ENCODE measurements at places on chromosomes 16 and 17.

DNA sequence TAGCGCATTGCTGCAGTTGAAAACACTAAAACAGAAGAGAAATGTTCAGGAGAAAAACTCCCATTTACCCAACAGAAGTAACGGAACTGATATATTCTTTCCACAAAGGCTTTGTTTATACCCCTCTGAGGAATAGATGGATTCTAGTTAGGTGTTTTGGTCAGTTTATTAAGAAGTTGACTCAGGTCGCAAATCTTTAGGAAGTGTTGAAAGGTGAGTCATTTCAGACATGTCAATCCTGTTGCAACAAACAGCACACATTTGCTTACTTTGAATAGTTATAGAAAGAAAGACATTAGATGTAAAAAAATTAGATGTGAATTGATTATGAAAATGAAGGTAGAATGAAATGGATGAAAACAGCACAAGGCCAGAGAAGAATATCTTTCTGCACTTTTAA is 941.0 kb downstream of the KCNJ2 start:
- no peak for DNase-seq

DNA sequence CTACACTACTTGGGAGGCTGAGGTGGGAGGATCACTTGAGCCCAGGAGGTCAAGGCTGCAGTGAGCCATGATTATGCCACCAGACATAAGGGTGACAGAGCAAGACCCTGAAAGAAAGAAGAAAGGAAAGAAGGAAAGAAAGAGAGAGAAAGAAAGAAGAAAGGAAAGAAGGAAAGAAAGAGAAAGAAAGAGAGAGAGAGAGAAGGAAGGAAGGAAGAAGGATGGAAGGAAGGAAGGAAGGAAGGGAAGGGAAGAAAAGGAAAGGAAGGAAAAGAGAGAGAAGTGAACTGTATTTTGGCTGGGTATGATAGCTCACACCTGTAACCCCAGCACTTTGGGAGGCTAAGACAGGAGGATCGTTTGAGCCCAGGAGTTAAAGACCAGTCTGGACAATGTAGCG is 24.3 kb upstream of the PYY start:
- DNase-seq, result no peak

DNA sequence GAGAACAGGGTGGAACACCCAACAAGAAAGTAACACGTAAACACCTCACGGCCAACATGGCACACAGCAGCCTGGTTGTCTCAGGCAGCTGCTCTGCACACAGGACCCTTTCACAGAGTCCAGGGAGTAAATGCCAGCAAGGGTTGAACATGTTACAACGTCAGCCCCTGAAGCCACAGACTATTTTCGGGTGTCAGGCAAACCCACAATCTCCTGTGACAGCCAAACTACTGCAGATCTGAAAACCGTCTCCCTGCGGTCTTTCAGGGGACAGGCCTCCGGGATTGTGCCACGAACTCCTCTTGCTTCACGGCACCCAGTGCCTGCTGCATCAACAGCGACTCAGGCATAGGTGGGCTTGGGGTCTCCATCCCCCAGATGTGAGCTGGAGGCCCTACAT is 127.7 kb downstream of the XYLT1 start:
- DNase-seq, result peak; percentile 56

DNA sequence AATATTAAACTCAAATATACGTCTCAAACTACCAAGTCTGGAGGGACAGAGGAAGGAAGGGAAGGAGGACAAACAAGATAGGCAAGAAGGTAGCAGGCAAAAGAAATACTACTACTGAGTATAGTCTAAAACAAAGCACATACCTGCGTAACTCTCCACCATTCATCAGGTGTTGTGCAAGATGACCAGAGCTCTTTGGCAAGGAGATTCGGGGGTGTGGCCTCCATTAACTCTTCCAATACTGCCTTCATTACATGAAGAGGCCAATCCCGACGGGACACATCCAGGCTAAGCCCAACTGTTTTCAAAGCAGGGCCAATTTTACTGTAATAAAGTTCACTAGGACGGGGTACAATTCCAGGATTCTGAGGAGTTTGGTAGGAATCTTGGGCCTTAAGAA is 38.2 kb upstream of the ARL6IP1 start:
- no peak for DNase-seq

DNA sequence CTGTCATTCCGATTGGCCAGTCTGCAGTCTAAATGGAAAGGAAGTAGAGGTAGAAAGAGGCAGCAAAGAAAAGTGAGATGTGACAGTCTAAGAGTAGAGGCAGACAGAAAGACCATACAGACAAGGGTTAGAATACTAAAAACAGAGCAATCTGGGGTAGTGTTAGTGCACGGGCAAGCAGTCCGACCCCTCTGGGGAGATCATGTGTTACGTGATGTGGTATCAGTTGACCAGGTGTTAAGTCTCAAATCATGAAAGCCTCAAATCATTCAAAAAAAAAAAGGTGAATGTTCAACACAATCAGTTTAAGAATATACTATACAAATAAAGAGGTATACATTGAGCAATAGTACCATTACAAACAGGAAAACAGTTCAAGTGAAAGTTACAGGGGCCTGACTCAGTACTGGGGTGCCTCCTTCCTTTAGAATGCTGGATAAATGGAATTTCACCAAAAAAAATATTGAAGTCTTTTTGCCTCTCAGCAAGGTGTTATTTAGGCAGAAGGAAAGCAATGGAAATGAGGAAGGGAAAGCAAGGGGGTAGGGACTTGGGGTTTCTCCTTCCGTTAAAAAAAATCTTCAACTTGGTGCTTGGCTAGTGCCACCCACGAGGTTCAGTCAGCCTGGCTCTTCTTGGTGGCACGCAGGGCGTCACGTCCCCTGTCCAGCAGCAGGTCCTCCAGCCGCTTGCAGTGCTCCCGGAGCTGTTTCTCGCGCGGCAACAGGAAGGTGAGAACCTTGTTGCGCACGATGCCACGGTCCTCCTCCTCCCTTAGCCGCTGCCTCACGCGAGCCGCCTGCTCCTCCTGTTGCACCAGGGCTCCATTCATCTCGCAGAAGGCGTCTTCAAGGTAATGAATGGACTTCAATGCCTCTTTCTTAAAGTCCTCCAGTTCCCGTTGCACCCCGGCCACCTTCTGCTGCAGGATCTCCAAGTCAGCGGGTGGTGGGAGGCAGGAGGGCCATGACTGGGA is 616 bp downstream of the CCDC182 start:
- no peak for DNase-seq

GRCh38 chr16:80158766-80159165 is 382.0 kb upstream of the DYNLRB2 start:
- no peak for DNase-seq

- peak; percentile 58 for DNase-seq
Measured at GRCh38 chr17:17495536-17496188, 533 bp downstream of the RASD1 start.

- peak; percentile 45 for DNase-seq
Measured at GRCh38 chr17:78903101-78903779, at the start of gene CEP295NL. CEP295NL (minus strand) TSS chr17:78903201; CDS start chr17:78901828, 1,373 bp downstream.

- DNase-seq, result no peak
Measured at GRCh38 chr17:17703140-17703919, 22.1 kb downstream of the RAI1 start.

GRCh38 chr17:10295728-10296343 is 77.0 kb downstream of the MYH13 start:
- peak; percentile 63 for DNase-seq

DNA sequence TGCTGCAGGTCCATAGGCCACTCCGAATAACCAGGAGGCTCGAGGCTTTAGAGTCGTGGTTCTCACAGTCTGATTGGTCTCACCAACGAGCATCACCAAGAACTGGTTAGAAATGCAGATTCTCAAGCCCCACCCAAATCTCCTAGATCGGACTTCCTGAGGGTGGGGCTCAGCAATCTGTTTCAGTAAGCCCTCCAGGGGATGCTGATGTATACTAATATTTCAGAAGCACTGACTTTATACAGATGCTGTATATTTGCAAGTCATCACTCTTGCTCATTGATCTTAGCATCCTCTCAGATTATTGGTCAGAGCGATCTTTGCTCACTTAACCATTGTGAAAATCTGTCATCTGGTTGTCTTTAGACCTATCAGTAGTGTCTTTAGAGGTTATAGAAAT is 4.4 kb upstream of the VAC14 start:
- no peak for DNase-seq

DNA sequence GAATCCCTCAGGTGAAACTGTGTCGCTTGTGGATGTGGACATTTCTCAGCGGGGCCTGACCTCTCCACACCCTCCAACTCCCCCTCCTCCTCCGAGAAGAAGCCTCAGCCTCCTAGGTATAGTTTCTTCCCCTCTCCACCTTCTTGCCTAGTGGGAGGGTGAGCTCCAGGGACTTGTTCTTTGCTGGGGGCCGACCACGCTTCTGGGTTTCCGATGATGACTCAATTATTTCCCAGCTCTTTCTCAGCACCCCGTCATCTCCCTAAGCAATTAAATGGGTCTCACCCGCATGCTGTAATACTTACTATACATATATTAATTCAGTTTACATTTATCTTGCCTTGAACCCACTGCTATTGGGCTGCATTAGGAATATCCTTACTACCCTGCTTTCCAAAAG is 13.1 kb downstream of the SOCS7 start:
- DNase-seq, result no peak

DNA sequence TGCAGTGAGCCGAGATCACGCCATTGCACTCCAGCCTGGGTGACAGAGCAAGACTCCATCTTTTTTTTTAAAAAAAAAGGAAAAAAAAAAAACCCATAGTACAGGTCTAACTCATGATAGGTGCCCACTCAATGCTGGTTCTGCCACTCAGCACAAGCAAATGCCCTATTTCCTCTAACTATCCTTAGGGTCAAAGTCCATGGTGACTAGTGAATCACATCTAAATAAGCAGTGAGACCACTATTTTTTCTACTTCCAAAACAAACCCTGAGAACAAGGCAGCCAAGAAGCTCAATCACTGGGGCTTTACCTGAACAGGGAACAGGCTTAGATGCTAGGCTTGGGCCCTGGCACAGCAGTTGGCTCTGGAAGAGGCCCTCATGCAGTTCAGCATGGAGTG is 3.4 kb downstream of the BLTP2 start:
- no peak for DNase-seq

- no peak for DNase-seq
Measured at GRCh38 chr17:73123606-73124320, 31.3 kb upstream of the SLC39A11 start.

DNA sequence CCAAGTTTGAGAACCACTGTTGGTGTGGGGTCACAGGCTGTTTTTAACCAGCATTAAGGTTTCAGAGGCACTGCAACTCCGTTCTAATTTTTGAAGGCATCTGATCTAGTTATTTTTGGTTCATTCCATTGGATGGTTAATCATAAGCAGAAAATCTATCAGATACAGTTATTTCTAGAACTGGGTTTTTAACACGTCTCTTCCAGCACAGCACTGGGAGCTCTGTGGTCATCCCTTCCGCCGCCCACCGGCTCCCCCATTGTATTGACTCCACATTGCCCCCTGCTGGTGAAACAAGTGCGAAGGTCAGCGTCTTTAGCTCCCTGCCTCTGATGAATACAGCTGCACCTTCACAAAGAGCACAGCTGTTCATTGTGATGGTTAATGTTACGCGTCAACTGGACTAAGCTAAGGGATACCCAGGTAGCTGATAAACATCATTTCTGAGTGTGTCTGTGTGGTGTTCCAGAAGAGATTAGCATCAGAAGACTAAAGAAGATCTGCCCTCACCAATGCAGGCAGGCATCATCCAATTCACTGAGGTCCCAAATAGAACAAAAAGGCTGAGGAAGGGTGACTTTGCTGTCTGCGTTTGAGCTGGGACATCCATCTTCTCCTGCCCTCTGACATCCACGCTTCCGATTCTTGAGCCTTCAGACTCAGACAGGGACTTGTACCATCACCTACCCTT is 8.5 kb downstream of the CCL18 start:
- peak; percentile 89 for DNase-seq

GRCh38 chr17:80100035-80100323 is 1.4 kb upstream of the GAA start:
- DNase-seq, result no peak

DNA sequence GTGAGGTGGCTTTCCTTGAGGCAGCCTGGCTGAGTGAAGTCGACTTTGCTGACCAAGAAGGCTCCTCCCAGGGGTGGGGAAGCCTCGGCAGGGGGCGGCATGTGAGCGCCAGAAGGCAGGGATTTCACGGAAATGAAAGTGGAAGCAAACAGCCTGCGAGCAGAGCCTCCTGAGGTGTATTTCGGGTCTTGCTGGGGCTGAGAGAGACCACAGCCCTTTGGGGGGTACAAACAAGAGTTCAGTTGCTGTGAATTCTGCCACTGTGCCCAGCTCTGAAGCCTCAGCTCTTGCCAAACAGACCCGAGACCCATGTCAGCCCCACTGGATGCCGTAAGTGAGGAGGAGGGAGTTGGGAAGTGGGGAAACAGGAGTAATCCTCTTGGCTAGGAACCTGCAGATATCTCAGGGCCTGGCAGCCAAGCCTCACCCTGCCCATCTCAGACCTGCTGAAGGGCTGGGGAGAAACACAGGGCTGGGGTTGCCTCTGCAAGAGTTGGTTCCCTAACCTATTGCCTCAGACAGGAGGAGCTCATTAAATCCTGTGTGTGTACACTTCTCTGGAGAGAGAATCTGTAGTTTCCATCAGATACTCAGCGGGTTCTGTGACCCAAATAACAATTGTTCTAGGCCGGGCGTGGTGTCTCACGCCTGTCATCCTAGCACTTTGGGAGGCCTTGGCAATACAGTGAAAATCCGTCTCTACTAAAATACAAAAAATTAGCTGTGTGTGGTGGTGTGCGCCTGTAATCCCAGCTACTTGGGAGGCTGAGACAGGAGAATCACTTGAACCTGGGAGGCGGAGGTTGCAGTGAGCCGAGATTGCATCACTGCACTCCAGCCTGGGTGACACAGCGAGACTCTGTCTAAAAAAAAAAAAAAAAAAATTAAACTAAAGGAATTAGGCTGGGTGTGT is at the start of gene IFI35:
Gene IFI35, plus strand, starts transcription at position 146 of the 913 bp plus-strand sequence. Its CDS starts 164 bp downstream, at position 310.
- peak; percentile 89 for DNase-seq

DNA sequence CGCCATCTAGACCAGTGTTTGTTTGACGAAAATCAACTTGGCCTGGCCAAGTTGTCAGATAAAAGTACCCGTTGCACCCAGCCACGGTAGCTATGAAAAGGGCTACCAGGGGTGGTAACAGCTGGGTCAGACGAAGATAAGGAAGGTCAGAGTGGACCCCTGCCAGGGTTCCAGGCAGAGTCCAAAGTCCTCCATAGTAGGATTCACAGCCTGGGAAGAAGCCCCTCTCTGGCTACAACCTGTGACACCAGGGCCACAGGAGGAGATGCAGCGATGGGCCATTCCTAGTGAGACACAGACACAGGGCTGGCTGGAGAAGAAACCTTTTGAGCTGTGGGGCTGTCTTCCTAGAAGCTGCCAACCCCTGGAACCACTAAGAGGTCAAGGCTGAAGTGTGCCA is 39.3 kb downstream of the MEAK7 start:
- DNase-seq, result peak; percentile 0

DNA sequence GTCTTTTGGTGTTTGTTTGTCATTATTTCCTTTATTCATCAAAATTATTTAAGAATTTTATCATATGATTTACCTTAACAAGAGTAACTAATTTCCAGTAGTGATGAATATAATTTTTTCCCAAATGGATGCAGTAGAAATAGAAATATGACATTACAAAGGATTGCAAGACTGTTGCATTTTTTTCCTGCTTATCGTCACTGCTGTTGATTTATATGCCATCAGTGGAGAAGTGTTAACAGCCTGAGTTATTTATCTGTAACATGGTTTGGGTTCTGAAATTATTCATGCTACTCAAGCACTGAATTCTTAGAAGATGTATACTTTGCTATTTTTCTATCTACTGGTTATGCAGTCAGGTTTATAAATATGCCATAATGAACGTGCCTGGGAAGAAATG is 68.6 kb downstream of the TMEM100 start:
- no peak for DNase-seq

- DNase-seq, result no peak
Measured at GRCh38 chr17:74943808-74944522, 8.3 kb downstream of the OTOP3 start.
